NCI-H526 treated with DMSO at 0.1 percent for 48 hours (cell line): ENCODE measurements at places on chromosomes 13 and 19.

GRCh38 chr19:33960566-33960965, 163.9 kb downstream of the KCTD15 start:
- no peak for DNase-seq

GRCh38 chr13:42007844-42008243, 40.6 kb upstream of the DGKH start:
- no peak for DNase-seq

- DNase-seq = no peak
These were observed 576 bp downstream of the DOT1L start for GRCh38 chr19:2164020-2164998.

- no peak for DNase-seq
These were observed 6.7 kb upstream of the PGPEP1 start for GRCh38 chr19:18333680-18334079.

DNA sequence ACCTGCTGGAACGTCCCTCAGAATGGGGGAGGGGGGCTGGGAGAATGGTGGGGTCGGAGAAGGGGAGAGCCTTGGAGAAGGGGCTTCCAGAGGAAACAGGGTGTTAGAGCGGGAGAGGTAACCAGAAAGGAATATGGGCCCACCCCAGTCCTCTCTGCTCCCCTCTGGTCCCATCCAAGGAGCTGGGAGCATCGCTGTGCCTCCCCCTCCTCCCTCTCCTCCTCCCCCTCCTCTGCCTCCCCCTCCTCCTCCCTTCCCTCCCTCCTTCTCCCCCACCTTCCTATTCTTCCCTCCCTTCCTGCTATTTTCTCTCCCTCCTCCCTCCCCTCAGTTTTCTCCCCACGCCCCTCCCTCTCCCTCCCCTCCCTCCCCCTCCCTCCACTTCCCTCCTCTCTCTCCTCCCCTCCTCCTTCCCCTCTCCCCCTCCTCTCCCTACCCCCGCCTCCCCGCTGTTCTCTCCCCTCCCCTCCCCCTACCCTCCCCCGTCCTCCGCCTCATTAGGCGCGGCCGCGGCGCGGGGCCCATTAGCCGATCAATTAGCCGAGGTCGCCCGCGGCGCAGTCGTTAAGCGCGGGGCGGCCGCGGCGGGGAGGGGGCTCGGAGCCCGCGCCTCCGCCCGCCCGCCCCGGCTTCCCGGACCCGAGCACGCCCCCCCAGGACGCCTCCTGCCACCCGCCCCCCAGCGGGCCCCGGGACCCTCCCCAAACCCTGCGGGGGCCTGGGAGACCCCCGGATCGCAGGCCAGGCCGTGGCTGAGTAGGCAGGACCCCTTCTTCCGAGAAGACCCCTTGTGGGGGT, 15.4 kb downstream of the TLE5 start:
- DNase-seq = peak; percentile 40
